NCI-H187 treated with DMSO at 0.1 percent for 48 hours (cell line): ENCODE measurements at places on chromosomes 2 and 18.

DNA sequence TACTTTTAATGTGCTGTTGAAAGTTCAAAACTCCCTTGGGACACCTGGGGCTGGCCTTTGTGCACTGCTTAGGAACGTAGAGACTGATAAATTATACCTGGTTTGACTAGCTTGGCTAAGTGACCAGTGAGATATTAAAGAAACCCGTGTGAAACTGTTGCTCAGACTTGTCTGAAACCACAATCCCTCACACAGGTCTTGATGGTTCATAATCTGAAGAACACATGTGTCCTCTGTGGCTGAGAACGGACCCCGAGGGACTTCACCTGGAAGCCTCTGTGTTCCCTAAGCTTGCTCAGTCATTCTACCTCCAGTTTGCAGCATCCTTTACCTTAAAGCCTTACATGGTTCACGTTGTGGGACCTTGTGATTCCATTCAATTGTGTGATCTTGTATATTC is 218.8 kb downstream of the CBLN2 start:
- no peak for DNase-seq

GRCh38 chr2:54750040-54750439 is 26.6 kb downstream of the EML6 start:
- DNase-seq, result no peak

GRCh38 chr2:232586943-232587505 is 36.5 kb downstream of the EIF4E2 start:
- DNase-seq, result no peak

- DNase-seq, result no peak
Observed at GRCh38 chr18:63106727-63107126, 212.8 kb downstream of the BCL2 start.

DNA sequence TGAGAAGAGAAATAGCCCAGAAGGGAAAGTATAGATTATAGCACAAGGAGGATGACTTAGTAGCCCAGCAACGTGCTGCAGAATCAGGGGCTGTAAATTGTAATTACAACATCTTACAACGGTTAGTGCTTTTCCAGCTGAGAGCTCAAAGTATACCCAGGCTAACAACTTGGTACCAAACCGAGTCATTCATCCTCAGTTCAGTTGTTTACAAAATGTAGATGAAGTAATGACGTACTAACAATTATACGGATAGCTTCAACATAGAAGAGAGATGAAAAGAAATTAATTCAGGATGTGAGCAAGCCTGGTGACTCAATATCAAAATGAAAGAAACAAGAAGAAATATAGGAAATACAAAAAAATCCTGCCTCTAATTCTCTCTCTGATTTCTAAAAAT is 99.2 kb downstream of the DYNAP start:
- DNase-seq, result no peak

- no peak for DNase-seq
Observed at GRCh38 chr2:231683292-231684235, 24.8 kb upstream of the PTMA start.

GRCh38 chr18:22470248-22471235 is 52.8 kb upstream of the CTAGE1 start:
- DNase-seq, result no peak

- DNase-seq, result no peak
Observed at GRCh38 chr2:100228967-100229366, 86.6 kb upstream of the AFF3 start.

- no peak for DNase-seq
Observed at GRCh38 chr2:182048088-182048487, 62.4 kb downstream of the PPP1R1C start.

GRCh38 chr18:41845563-41845962 is 109.5 kb upstream of the PIK3C3 start:
- DNase-seq, result no peak

DNA sequence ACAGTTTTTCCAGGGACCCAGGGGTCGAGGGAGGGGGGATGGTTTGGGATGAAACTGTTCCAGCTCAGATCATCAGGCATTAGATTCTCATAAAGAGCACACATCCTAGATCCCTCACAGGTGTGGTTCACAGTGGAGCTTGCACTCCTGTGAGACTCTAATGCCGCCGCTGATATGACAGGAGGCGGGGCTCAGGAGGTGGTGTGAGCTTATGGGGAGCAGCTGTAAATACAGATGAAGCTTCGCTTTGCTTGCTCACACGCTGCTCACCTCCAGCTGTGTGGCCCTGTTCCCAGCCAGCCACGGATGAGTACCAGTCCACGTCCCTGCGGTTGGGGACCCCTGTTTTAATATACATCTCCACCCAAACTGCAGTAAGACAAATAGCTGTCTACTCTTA is 204.2 kb downstream of the AGAP1 start:
- DNase-seq, result no peak

- DNase-seq, result no peak
Observed at GRCh38 chr2:77839102-77839501, 316.9 kb upstream of the LRRTM4 start.

DNA sequence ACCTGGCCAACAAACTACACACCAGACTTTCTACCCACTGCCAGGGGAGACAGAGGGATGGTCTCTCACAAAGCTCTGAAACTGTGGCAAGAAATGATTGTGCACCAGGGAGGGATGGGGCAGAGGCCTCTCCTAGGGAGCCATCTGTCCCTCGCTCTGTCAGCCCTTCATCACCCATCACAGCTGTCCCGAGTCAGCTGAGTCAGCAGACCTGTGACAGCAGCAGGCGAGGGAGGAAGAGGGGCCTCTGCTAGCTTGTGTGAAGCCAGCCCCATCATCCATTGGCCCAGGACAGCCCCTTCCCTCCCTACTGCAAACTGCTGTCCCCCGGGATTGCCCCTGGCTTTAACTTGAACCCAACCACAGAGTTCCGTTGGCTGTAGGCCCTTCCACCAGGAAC is 5.0 kb downstream of the SH2D6 start:
- no peak for DNase-seq

DNA sequence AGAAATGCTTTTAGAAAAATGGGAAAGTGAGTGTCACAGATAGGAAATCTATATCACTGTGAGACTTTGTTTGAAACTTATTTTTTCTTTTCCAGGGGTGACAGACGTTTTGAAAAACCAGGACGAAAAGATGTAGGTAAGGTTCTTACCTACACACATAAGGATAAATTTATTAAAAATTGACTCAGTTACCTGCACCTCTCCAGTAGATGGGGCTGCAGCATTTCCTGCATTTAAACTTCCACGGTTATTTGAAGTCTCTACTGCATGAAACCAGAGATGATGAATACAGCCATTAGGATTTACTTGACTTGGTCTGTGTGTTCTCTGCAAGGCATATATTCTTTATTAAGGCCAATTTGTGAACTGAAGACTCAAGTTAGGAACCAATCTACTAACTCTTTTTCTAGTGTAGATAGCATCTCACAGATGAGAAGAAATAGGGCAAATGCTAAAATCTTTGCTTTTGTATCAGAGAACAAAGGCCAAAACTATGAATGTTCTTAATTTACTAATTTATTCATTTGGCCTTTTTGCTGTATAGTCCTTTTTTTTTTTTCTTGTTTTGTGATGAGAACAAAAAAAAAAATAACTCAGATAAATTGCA is 15.0 kb downstream of the KCNJ13 start:
- DNase-seq, result no peak

GRCh38 chr18:59379772-59380522 is 20.9 kb upstream of the LMAN1 start:
- no peak for DNase-seq

DNA sequence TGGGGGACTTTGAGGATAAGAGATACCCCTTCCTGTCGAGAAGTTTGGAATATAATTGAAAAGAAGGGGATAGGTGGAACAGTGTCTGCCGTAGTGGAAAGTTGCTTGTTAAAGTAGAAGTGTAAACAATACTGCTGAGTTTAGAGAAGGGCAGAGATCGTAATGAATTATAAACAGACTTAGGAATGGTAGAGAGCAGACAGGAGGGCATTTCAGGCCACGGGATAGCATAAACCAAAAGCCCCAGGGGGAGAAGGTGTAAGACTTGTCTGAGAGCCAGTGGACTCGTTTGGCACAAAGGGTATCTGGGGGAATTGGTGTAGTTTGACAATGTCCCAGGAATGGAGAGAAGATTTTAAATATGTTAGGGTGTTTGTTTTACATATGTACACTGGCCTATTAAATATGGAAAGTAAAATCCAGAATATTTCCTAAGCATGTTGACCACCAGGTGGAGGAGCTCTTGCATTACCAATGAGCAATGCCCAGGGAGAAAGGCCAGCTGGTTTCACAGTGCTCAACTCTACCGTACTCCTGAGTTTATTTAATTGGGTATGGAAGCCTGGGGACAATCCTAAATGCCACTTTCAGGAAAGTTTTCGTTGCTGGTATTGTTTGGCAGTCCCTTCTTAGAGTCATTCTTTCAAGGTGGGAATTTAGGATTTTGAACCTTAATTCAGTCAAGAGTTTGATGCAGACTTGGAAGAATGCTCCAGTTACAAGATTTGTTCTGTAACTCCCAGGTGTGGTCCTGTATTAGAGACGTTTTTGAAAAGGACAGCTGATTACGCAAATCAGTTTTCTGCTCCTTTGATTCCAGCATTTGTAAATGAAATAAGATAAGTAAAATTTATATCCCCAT is 7.5 kb downstream of the COPS8 start:
- DNase-seq, result no peak

DNA sequence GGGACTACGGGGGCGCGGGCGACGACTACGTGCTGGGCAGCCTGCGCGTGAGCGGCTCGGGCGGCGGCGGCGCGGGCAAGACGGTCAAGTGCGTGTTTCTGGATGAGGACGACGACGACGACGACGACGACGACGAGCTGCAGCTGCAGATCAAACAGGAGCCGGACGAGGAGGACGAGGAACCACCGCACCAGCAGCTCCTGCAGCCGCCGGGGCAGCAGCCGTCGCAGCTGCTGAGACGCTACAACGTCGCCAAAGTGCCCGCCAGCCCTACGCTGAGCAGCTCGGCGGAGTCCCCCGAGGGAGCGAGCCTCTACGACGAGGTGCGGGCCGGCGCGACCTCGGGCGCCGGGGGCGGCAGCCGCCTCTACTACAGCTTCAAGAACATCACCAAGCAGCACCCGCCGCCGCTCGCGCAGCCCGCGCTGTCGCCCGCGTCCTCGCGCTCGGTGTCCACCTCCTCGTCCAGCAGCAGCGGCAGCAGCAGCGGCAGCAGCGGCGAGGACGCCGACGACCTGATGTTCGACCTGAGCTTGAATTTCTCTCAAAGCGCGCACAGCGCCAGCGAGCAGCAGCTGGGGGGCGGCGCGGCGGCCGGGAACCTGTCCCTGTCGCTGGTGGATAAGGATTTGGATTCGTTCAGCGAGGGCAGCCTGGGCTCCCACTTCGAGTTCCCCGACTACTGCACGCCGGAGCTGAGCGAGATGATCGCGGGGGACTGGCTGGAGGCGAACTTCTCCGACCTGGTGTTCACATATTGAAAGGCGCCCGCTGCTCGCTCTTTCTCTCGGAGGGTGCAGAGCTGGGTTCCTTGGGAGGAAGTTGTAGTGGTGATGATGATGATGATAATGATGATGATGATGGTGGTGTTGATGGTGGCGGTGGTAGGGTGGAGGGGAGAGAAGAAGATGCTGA is 1.4 kb downstream of the SOX11 start:
- no peak for DNase-seq

- no peak for DNase-seq
Observed at GRCh38 chr2:197498937-197499593, 575 bp downstream of the HSPD1 start.

GRCh38 chr18:33375829-33376228 is 64.7 kb downstream of the CCDC178 start:
- no peak for DNase-seq

GRCh38 chr2:154762638-154763037 is 64.1 kb downstream of the KCNJ3 start:
- no peak for DNase-seq

DNA sequence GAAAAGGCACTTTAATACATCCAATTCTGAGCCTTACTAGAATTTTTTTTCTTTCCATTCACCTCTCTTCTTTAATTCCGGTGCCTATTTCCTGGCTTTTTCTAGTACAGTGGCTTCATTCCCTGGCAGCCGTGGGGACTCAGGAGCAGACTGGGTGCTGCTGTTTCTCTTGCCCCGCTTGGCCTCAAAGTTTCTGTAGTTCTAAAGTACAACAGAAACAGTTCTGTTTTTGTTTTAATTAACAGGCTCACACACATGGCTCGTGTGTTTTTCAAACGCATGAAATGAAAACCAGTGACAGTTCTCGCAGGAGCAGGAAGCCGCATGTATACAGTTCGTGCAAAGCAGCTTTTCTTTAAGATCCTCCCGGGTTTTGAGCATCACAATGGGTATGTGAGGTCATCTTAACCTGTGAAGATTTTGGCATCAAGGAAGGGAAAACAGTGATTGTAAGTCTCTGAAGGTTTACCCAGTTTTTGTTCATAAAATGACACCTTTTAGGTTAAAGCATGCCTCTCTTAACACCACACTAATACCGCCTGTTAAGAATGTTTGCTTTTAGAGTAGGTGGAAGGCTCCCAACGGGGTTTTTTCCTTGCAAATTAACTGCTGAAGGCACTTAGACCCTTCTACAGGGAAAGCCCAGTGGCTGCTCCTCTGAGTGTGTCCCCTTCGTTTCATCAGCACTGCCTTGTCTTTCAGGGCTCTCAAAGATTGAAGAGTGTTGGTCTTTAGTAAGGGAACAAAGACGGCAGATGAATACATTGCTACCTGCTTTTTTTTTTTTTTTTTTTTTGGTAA is 5.8 kb downstream of the FZD7 start:
- no peak for DNase-seq

GRCh38 chr2:83359336-83359735 is 1099.7 kb downstream of the SUCLG1 start:
- no peak for DNase-seq

DNA sequence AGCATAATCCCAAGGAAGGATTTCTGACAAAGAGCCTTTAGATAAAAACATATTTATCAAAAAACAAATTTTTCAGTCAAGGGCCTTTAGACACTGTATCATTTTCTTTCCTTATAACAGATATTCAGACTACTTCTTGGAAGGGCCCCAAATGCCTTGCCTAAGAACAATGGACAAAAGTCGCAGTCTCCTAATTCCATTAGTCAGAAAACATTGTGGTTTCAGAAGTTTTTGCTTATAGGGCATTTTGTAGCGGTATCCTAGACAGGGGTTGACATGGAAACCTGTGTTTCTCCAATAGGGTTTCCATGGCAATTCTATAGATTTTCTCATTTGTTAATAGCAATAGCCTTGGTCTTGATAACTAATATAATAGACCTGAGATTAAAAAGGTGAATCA is 36.7 kb upstream of the AGPS start:
- no peak for DNase-seq
